ENCODE measurements at places on chromosomes 4 and X.

DNA sequence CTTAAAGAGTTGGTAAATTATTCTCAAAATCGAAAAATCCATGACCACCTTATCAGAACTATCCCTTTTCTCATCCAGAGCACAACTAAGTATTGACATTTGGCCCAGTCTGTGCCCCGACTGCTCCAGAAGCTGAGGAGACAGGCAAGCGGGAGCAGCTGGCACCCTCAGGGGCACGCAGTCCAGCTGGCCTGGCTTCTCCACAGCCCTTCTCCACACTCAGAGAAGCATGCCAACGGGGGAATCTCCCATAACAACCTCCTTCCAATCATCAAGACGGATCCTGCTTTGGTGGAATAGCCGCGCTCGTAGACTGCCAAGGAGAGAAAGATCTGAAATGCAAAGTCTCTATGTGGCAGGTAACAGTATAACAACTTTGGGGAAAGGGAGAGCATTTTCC, 85.4 kb downstream of the AFAP1 start:
- no peak for DNase-seq

GRCh38 chr4:81724925-81725329, 253.2 kb upstream of the RASGEF1B start:
- DNase-seq, result peak; percentile 58

DNA sequence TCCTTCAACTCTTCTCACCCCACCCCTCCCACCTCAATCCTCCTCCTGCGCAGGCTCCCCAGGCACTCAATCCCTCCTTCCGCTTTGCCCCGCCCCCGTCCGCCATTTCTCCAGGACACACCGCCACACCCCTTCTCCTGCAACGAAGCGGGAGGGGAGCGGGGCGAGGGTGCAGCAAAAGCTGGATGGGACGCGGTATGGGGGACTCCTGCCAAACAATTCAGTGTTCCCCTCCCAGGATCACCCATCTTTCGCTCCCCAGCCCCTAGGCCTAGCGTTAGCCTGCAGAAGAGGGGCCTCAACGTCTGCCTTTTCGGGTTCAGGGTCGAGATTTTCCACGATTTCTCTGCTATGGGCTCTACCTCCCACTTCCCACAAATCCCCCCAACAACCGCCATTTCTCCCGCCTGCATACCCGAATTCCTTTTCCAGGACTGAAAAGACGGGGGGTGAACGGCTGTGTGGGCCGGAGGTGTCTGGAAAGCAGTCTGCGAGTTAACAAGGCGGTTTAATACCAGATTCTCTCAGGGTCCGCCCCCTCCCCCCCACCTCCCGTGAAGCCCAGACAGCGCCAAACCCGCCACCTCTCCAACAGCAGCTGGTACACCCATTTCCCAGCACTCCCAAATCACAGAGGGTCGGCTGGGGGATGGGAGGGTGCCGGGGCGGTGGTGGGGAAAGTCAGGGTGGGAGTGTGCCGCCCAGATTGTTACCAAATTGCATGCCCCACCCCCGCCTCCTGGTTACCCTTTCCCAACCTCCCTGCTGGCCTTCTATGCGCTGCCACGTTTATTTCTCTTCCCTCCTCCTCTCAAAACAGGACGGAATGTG, 774 bp downstream of the ARMCX2 start:
- DNase-seq, result peak; percentile 50

GRCh38 chr4:159144112-159144694, 41.3 kb downstream of the RAPGEF2 start:
- no peak for DNase-seq

- no peak for DNase-seq
Observed at GRCh38 chrX:37468124-37468739, 103.2 kb upstream of the LANCL3 start.

DNA sequence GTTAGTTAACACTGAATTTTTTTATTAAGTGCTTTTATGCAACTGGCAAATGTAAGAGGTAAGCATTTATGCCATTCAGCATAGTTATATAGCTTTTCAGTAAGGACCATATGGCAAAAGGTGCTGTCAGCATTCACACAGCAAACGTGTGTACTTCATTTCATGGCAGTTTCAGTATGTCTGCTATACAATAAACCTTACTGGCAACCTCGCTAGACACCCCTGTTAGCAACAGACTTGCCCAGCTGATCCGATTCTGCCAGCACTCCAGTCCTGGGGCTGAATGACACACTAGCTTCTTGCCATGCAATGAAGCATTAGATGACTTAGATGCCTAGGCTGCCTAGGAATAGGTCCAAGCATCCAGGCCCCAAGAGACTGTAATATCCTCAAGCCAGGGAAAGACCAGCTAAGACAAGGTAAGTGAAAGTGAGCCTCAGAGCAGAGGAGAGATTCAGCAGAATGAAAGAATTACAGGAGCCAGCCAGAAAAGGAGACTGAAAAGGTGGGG, 47.3 kb upstream of the DOCK11 start:
- DNase-seq, result no peak

GRCh38 chr4:145177511-145177905, 2.9 kb downstream of the OTUD4 start:
- DNase-seq, result no peak

- no peak for DNase-seq
Observed at GRCh38 chrX:24242649-24243175, 71.2 kb downstream of the SUPT20HL2 start.

DNA sequence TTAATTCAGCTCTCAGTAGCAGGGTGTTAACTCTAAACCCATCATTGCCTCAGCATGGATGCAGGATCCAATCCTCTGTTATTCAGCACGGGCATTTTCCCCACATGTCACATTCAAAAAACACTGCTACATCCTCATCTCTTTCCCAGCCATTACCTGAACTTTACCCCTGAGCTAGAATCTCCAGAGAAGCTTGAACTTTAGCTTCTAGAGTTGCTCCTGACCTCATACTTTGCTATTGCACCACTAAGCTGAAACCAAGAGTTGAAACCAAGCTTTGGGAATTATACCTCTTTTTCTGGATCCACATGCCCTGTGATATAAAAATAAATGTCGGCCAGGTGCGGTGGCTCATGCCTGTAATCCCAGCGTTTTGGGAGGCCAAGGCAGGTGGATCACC, 90.7 kb downstream of the SHROOM3 start:
- DNase-seq, result no peak

- no peak for DNase-seq
Observed at GRCh38 chr4:124097447-124097846, 615.1 kb downstream of the ANKRD50 start.

- DNase-seq, result peak; percentile 0
Observed at GRCh38 chr4:87499403-87500091, 29.6 kb downstream of the SPARCL1 start.

GRCh38 chr4:112966701-112967488, 82.6 kb upstream of the ANK2 start:
- no peak for DNase-seq

GRCh38 chr4:101103381-101104142, 243.8 kb downstream of the PPP3CA start:
- DNase-seq, result no peak

GRCh38 chr4:159764343-159764952, 661.6 kb downstream of the RAPGEF2 start:
- no peak for DNase-seq

DNA sequence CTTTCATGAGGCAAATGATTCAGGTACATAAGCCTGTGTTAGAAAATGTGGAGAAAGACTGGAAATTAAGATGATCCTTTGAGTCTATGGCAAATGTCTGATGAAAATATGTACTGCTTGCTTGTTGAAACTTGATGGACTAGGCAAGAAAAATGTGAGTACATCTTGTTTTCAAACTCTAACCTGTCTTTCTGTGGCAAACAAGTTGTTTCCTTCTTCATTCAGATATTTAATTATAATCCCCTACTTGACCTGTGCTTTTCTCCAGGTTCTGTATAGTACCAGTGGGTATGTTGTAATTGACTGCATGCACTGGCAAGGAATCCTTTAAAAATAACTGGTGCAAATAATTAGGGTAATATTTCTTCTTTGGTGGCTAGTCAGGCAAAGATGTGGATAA, 136.7 kb downstream of the ARHGAP24 start:
- no peak for DNase-seq

GRCh38 chr4:80492761-80493160, 157.2 kb downstream of the CFAP299 start:
- no peak for DNase-seq

GRCh38 chrX:41066391-41066790, 18.9 kb upstream of the USP9X start:
- DNase-seq, result no peak

DNA sequence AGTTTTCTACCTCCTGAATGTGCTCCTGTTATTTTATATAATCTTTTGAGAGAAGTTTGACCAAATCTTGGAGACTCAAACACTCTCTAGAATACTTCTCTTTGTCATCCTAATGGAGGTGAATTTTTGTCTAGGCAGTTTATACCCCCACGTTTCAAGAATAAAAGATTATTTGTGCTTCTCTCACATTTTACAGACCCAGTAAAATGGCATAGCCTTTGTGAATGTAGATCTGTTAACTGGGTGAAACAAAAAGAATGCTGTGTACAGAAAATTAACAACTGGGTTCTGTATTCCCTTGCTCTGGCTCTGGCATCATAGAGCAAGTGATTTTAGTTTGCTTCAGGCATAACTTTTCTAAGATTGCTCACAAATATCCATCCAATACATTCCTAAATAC, 26.1 kb downstream of the GASK1B start:
- no peak for DNase-seq

DNA sequence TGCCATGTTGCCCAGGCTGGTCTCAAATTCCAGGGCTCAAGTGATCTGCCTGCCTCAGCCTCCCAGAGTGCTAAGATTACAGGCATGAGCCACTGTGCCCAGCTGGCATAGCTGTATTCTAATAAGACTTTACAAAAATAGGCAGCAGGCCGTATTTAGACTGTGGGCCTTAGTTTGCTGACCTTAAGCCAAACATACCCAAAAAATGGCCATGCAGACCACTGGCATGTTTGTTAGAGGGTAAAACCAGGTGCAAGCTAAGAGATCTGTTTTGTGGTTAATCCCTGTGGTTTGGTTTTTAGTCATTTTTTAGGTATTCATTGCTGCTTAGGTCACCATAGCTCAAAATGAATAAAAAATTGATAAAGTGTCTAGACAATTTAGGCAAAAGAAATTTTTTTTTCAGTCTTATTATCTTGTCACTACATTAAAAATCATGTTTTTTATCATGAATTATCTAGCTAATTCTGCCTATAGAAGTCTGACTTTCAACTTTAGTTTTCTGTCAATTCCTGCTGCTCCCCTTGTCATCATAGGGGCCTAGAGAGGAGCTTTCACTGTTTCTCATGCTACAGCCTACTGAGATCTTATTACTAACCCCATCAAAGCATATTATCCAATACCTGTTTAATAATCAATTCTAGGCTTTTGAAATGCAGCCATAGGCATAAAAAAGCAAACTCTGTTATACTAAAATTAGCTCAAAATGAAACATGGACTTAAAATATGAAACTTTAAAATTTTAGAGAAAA, 7.5 kb upstream of the SPINK2 start:
- DNase-seq, result no peak

- DNase-seq, result no peak
Observed at GRCh38 chrX:22300130-22300529, 27.4 kb downstream of the CBLL2 start.

DNA sequence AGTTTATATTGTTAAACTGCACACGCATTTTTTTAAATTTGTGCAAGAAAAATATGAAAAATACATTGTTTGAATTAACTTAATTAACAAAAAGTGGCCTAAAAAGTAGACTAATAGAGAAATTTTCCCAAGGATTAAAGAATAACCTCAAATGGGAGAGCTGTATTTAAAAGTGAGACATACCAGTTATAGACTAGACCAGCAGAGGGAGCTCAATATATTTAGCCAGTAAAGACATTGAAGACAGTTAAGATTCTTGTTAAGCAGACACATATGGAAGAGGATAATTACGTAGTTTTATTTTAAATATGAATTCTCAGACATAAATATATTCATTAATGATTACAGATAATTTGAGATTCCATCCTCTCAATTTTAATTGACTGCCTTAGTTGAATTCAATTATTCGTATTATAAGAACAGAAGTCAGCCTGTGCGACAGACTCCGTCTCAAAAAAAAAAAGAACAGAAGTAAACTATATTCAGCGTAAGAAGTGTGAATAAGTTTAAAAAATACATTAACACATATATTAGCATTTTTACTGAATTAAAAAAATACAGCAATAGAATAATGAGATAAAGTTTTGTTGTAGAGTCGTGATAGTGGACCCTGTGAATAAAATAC, 64.8 kb downstream of the GLRA3 start:
- no peak for DNase-seq

DNA sequence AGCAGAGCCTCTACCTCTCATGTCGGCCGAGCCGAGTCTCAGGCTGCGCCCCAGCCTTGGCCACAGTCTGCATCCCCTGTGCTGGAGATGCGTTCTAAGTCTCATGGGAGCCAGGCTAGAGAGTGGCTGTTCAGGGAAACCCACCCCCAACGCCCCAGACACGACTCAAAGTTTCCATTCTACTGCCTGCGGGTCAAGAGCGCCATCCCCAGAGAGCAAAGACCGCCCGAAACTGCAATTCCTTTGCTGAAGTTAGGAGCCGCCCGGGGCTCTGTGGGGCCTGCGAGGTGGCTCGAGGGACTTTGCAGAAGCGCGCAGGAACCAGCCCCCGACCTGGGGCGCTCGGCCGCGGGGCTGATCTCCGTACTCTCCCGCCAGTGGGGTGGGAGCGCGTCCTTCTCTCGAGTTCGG, 10.0 kb upstream of the ELF4 start:
- DNase-seq, result no peak

DNA sequence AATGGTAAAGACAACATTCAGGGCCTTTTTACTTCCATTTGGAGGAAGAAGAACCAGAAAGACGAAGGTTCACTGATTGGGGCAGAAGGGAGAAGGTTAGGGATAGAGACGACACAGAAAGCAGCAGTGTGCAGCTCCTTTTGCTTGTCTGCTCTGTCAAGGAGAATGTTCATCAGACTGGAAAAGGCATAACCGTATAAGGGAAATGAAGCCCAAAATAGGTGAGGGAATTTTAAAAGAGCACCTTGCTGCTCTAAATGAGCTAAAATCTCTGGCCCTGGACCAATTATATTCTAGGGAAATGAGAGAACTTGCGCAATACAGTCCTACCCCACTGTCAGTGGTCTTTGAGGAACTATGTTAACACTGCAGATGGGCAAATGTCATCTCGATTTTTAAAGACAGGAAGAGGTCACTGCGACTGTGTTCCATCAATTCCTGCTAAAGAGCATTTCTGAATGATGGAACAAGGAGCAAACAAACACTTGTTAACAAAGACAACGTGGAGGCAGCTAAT, 909.8 kb upstream of the FTHL17 start:
- no peak for DNase-seq

DNA sequence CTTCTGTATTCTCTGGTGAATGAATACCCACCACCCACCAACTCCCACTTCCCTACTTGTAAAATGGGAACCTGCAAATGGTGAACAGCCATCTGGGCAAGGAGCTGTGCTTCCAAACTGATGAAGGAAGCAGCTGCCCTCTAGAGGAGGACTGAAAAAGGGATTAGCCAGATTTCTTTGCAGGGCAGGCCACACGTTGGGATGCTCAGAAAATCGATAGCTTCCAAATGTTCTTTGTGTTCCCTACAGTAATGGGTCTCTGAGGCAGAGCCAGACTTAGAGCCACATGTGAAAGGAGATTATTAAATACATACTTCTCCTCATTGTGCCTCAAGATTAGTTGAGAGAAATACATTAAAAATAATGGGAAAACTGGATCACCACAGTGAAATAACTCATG, 39.3 kb upstream of the LPAR4 start:
- DNase-seq, result no peak

Measured in stimulated activated naive CD4-positive, alpha-beta T cell treated with Interleukin-2 at 50 U/mL for 16 hours (primary cell).